ENCODE measurements at places on chromosomes 12 and 14.

- no peak for DNase-seq
Observed at GRCh38 chr12:3686463-3686862, 66.4 kb downstream of the CRACR2A start.

- peak; percentile 53 for DNase-seq
Observed at GRCh38 chr12:4271717-4272423, 1.7 kb upstream of the CCND2 start.

- DNase-seq: peak; percentile 79
Observed at GRCh38 chr12:49868952-49869815, 26.3 kb upstream of the BCDIN3D start.

GRCh38 chr12:117680312-117680711 is 288.5 kb downstream of the KSR2 start:
- no peak for DNase-seq

- no peak for DNase-seq
Observed at GRCh38 chr14:91138511-91139359, 24.9 kb downstream of the DGLUCY start.

DNA sequence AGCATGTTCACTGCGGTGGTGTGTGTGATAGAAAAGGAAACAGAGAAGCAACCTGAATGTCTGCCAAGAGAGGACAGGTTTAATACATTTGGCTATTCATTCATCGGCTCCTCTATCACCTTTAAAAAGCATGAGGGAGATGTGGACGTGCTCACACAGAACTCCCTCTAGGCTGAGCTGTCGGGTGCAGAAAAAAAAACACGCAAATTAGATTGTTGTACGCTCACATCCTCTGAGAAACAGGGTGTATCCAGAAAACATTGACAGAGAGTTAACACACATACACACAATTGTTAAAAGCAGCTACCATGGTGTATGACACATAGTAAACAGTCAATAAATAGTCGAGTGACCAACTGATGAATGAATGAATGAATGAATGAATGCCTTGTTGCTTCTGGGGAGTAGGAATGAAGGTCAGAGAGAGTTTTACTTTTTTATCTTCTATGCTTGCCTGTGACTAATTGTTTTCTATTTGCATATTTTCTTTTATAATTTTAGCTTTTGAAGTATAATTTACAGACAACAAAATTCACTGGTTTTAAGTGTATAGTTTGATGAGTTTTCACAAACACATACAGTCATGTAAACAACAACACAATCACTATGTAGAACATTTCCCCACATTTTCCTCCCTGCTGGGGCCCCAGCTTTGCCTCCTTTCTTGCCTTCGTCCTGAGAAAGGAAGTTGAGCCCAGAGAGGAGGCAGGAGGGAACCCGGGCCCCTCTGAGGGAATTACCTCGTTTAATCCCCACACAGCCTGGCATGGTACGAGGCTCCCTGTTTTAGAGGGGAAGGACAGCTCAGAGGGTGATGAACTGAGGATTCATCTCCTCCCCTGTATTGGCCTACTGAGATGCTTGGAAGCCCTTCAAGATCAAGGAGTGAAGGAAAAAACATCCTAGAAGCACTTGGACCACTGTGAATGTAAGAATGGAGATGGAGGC is 19.7 kb upstream of the FAM222A start:
- no peak for DNase-seq

DNA sequence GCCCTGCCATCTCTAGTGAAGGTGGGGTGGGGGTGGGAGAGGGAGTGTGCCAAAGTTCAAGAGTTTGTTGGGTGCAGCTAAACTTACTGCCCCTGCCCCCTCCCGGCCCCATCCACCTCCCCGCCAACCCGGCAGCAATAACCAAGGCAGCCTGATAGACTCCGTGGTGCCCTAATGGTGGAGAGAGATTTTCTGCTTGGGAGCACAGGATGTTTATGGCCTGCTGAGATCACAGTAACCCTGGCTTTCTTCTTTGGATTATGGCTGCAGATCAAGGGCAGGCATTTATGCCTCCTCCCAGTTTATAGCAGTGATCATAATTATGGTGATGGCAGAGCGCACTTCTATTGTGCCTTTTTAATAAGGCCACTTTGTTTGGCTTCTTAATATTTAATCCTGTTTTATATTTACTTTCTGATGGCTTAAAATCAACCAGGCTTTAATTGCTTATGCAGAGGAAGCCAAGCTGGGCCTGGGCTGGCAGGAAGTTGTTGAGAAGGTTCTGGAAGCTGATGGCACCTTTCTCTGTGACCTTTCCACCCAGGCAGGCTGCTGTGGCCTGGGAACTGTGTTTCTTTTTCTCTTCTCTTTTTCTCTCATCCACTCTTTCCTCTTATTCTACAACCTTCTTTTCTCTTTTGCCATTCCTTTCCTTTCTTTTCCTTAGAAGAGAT is 256.8 kb upstream of the FKBP4 start:
- DNase-seq: no peak

DNA sequence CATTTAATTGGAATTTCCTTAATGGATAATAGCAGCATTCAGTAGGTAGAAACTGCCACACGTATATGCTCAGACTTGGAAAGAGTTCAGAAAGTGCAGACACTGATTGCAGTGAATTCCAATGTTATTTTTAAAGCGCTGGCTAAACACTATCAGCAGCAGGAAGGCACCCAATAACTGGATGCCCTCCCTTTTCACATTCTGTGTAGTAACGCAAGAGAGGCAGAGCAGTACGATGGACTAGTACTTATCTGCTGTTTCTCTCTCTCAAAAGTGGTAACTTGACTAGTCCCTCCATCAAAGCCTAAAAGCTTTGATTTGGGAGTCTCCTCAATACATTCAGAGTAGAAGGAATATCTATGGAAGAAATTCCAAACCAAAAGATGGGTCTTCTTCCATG is 791.0 kb downstream of the TMTC2 start:
- no peak for DNase-seq

DNA sequence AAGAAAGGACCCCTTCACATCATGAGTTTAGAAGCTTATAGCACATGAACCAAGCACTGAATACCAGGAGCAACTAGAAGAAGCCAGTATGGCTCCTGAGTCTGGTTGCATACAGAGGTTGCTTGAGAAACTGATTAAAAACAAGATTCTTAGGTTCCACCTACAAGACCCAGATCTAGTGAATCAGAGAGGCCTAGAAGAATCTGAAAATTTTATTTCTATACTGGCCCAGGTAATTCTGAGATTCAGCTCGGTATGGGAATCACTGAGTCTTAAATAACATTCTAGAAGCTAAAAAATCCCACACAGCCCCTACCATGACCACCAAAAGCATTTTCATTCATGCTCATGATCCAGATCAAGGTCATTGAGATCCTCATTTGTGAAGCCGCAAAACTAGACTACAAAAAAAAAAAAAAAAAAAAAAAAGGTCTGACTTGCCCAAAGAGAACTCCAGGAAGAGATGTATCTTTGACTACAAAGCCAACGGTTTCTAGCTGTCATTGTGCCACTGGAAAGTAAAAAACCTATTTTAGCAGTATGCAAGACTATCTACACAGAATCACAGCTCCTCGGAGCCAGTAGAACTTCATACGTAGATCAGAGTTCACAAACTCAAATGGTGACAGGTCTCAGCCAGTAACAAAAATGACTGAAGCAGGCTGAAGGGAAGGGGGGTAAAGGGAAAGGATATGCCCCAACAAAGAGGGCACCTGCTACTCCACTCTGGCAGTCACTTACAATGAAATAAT is 168.4 kb upstream of the EGLN3 start:
- no peak for DNase-seq

GRCh38 chr14:34187519-34188044 is 236.7 kb upstream of the EGLN3 start:
- no peak for DNase-seq

DNA sequence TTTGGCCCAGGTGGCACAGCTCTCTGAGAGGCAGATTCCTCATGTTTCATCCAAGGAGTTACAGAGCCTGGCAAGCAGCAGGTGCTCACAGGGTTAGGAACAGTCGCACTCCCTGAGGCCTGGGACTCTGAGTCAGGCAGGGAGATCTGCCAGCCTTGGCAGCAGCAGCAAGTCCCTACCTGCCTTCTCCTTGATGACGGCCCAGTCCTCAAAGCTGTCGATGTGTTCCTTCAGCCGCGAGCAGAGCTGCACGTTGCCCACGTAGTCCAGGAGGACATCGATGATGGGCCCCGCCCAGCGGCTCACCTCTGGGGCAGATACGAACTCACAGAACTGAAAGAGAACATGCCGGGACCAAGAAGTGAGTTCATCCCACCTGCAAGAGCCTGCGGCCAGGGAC is 10.4 kb downstream of the FAM181A start:
- DNase-seq: no peak

GRCh38 chr14:80698974-80699373 is 242.6 kb downstream of the CEP128 start:
- DNase-seq: no peak

GRCh38 chr12:61998791-61999190 is 261.4 kb upstream of the USP15 start:
- no peak for DNase-seq

DNA sequence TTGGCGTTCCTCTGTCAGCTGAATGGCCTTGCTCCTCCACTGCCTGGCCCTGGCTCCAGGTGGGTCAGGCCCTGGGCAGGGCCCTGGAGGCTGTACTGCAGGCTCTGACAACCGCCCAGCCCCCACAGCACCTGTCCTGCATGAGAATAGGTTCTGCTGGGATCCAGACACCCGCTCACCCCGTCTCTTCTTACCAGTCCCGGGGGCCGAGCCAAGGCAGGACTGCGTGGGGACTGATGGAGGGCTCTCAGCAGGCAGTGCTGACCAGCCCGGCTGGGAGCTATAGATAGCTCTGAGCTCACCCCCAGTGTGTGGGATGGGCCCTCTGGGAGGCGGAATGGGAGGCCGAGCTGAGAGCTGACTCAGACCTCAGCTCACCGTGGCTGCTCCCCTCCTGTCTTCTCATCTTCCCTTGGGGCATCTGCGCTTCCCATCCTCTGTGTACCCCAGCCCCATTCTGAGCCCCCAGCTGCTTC is 39.6 kb downstream of the TEAD4 start:
- no peak for DNase-seq

- DNase-seq: no peak
Observed at GRCh38 chr12:21551841-21552465, 25.9 kb downstream of the SPX start.

- no peak for DNase-seq
Observed at GRCh38 chr12:47864646-47865235, 40.1 kb downstream of the VDR start.

- DNase-seq: no peak
Observed at GRCh38 chr12:54294953-54295566, 5.8 kb downstream of the NFE2 start.

DNA sequence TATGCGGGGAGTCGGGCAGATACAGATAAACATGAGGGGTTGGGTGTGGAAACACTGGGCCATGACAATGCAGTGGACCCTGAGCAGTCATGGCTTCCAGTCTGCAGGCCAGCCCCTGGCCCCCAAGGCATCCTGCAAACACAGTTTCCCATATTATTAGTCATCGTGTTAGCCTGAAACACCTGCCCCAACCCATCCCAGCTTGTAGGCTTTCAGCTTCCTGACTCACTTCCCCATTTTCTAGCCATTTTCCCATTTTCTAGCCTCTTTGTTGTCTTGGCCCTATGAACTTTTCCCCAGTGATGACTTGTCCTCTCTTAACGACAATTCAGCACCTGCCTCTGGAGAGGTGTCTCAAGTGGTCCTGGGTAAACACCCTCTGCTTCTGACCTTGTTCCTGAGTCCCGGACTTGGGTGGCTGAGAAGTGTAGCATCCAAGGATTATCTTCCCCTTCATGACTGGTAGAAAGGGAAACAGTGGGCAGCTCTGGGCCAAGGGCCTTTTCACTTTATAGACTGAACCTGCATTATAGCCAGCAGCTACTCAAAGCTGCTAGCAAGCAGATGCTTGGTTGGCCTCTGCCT is 4.3 kb upstream of the PGF start:
- DNase-seq: no peak
